ENCODE measurements at places on chromosomes 12 and 14.
A peak's percentile ranks its signal among the peaks of the same experiment; 100 is the strongest.

DNA sequence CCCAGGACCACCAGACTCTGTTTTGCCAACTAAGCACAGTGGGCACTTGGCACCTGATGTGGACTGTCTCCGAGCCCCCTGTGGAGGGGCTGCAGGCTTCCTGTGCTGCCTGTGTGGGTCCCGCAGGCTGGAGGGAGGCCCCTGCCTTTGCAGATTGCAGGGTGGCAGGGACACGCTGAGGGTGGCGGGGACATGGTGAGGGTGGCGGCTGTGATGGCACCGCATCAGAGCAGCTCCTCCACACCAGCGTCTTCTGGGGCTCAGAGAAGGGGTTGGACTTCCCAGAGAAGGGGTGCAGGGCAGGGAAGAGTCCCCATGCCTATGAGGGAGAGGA lies 8.1 kb downstream of the ZFYVE21 start:
- no peak for DNase-seq

GRCh38 chr14:53035336-53036210 lies 84.7 kb upstream of the FERMT2 start:
- DNase-seq = no peak

- no peak for DNase-seq
Observed at GRCh38 chr12:52988898-52989297, 17.4 kb upstream of the EIF4B start.

- no peak for DNase-seq
Observed at GRCh38 chr12:108099778-108100489, 29.2 kb upstream of the WSCD2 start.

DNA sequence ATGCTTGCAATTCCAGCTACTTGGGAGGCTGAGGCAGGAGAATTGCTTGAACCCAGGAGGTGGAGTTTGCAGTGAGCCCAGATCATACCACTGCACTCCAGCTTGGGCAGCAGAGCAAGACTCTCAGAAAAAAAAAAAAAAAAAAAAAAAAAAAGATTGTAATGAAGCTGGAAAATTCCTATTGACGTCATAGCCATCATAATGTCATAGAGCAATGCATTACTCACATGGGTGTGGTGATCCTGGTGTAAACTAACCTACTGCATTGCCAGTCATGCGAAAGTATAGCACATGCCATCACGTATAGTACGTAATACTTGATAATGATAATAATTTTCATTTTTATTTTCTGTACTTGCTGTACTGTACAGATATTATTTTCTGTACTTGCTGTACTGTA lies 42.7 kb upstream of the NID2 start:
- no peak for DNase-seq

GRCh38 chr14:34833549-34834523 lies 41.3 kb downstream of the BAZ1A start:
- no peak for DNase-seq

DNA sequence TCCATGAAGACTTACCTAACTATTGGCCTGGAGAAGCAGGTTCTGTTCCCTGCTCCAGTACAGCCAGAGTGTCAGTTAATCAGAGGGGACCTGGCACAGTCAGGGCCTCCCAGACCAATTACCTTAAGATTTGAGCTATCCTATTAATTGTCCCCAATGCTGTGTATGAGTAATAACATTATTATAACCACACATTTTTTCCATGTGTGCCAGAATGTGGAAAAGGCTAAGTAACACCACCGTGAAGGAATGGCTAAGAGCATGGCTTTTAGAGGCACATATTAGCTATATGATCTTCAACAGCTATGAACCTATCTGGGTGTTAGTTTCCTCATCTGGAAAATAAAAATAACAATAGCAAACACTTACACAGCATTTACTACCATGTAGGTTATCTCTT lies 111.1 kb upstream of the RAP1B start:
- no peak for DNase-seq

GRCh38 chr12:79452906-79453305 lies 237.9 kb downstream of the PAWR start:
- DNase-seq = no peak

- no peak for DNase-seq
Observed at GRCh38 chr12:46573347-46573658, 200.7 kb upstream of the SLC38A2 start.

GRCh38 chr12:52402873-52403540 lies 3.1 kb downstream of the KRT82 start:
- no peak for DNase-seq

- no peak for DNase-seq
Observed at GRCh38 chr12:128644664-128645296, 179.0 kb downstream of the SLC15A4 start.

- no peak for DNase-seq
Observed at GRCh38 chr14:47269756-47270492, 405.5 kb downstream of the MDGA2 start.

DNA sequence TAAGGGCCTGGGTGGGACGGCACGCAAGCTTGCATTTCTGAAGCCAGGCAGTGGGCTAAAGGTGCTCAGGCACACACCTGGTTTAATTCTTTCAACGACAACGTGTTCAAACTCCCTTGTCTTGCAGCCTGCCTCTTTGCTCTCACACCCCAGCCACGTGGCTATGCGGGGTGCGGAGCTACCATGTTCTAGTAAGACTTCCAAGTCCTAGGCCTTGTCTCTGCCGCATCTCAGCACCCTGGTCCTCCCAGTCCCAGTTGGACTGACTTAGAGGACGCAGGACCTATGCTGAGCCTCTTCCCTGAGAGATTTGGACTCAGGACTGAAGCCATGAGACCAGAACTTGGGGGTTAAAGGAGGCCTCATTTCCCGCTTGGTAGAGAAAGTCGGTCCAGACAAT lies 62.2 kb downstream of the CLMN start:
- DNase-seq = no peak

GRCh38 chr14:69688299-69688649 lies 76.9 kb downstream of the SUSD6 start:
- DNase-seq = no peak

DNA sequence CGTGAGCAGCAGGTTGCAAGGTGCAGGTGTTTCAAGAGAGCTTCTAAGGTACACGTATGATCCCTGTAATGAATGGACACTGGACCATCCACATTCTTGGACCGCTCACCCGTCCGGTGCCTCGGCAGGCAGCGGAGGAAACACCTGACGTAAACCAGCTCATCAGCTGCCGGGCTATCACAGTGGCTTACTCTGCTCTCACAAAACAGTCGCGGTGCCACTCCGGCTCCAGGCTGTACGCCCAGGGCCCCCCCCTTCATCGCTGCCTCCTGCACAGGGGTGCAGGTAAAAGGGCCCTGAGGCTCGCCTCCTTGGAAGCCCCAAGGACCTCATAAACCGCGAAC lies 436 bp downstream of the VPS33A start:
- peak; percentile 64 for DNase-seq

DNA sequence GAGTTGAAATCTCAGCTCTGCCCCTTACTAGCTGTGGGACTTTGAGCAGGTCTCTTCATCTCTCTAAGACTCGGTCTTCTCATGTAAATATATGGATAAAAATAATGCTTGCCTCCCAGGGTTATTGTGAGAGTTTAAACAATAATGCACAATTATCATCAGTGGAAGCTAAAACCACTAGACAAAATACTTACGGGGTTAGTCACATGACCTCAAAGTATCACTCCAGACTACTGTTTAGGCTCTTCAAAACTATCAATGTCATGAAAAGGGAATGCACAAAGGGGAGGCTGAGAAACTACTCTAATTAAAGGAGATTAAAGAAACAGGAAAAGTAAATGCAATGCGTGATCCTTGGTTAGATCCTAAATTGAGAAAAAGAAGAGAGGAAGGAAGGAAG lies 24.5 kb upstream of the TSPAN11 start:
- no peak for DNase-seq

DNA sequence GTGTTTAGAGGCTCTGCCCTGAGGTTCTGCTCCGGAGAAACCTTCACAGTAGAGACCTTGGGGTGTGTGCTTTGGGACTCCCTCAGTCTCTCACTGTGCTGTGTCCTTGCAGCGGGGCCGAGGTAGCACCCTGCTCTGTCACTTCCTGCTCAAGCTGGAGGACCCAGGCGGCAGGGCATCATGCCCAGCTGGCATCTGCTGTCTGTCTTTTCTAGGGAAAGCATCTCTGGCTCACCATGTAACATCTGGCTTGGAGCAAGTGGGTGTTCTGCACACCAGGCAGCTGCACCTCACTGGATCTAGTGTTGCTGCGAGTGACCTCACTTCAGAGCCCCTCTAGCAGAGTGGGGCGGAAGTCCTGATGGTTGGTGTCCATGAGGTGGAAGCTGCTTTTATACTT lies 124.5 kb downstream of the ESRRB start:
- no peak for DNase-seq

DNA sequence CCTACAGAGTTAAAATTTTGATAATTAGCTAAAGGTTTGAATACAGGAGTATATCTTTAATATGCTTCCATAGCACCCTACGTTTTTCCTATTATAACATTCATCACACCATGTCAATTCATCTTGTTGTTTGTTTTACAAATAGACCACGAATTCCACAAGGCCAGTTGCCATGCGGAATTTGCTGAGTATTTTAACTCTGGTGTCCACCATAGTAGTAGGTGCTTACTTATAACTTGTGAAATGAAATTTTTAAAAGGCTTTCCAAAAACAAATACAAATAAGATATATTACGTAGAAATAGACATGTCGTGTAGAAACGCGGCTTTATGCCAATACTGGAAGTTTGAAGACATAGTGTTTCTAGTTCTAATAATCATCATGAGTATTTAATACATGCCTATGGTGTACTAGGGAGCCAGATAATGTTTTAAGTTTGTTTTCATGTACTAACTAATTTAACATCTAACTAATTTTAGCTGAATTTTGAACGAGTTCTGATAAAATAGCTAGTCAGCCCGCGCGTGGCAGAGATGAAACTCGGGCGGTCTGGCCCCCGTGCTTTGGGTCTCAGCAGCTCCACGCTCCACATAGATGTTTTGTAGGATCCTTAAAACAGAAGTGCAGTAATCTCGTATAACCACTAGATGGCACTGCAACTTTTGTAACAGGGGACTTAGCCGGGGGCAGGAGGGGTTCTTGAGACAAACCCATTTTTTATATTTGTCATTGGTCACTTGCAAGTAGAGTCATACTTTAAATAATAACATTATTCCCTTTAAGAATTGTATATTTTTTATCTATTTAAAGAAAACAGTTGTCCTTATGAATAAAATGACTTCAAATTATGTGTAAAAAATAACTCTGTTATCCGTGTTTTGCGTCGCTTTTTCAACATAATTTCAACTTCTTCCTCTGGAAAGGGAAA lies 10.2 kb downstream of the CD69 start:
- DNase-seq = peak; percentile 57

GRCh38 chr14:77322250-77322902 lies 1.5 kb downstream of the GSTZ1 start:
- no peak for DNase-seq

GRCh38 chr12:91529829-91530228 lies 347.2 kb upstream of the DCN start:
- DNase-seq = no peak

All from CD4-positive, alpha-beta T cell treated with Interleukin-6 for 4 hours (primary cell).